Progenitor cell of endocrine pancreas (in vitro differentiated cells): ENCODE measurements at places on chromosomes 5 and 9.

DNA sequence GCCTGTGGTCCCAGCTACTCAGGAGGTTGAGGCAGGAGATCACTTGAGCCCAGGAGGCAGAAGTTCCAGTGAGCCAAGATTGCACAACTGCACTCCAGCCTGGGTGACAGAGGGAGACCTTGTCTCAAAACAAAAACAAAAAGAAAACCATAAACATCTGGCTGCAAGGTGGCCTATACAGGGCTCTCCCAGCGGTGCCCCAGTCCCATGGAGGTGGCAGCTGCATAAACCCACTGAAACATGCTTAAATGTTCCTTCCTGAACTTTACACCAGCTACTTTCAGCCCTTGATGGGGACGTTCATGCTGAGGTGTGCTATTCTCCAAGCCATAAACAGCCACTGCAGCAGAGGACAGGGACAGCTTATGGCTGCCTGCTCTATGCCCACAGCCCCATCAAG lies 35.6 kb downstream of the DROSHA start:
- DNase-seq: no peak

GRCh38 chr5:32087086-32088082 lies 86.7 kb downstream of the GOLPH3 start:
- DNase-seq: no peak

GRCh38 chr5:55601204-55601618 lies 66.4 kb upstream of the PLPP1 start:
- no peak for DNase-seq

GRCh38 chr9:15606643-15607472 lies 54.0 kb downstream of the CCDC171 start:
- no peak for DNase-seq

DNA sequence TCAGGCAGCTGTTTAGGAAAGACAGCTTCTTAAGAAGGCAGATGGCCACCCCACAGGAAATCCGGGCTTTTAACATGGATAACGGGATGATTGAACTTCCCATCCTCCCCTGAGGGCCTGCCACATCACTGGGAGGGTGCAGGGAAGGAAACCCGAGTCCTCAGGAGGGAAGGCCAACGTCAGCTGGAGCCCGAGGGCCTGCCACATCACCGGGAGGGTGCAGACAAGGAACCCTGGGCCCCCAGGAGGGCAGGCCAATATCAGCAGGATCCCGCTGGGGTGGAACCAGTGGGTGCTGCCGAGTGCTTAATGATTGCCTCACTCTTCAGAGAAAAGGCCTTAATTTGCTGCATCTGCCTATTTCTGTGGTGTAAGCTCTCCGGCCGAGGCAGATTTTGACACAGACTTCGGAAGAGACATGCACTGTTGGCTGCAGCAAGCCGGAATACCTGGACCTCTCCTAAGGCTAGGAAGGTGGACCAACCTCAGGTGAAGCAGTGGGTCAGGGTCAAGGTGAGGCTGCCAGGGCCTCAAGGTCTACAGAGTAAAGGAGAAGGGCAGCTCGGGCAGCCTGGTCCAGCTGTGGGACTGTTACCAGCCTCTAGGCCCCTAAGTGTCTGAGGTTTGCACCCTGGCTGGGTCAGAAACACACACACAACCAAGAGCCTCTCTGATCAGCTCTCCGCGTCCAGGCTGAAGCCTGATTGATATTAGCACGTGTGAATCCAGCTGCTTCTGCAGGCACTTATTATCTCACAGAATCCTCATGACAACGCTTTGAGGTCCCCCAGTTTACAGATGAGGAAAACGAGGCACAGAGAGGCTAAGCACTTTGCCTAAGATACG lies 14.8 kb upstream of the COL5A1 start:
- no peak for DNase-seq

DNA sequence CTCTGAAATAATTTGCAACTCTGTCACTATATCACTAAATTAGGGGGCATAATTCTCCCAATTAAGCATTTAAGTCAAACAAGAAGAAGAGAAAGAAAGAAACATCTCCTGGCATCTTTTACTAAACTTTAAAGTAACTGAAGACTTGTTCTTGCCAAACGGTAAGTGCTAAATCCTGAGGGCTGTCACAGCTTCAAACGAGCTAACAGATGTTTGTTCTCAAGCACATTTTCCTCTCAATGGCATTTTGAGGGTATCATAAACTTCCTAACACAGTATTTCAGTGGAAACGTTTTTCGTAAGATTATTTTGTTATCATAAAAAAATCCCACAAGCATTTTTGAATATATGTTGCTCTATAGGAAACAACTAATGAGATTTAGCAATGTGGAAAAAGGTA lies 169.5 kb upstream of the TAS2R1 start:
- no peak for DNase-seq

DNA sequence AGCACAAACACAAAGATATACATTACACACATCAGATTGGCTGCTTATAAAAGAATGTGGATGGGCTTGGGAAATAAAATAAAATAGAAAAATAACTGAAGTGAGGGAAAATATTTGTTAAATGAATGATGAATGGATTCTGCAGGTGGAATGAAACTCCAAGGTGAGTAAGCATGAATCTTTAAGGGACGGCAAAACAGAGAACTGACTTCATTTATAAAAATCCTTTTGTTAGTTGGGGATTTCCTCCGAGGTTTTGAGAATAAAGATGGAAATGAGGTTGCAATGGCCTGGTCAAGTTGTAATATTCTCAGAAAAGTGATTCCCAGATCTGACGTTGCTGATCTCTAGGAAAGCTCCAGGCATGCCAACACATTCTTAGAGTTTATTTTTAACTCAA lies 20.9 kb upstream of the SEMA6A start:
- DNase-seq: no peak
